Large intestine (tissue), 12 donors: ENCODE measurements at places on chromosomes 11 and 22. TPM values are rescaled to one million over a fixed set of nuclear protein-coding genes. Genes with fewer than 3 reads are reported as not detected.

DNA sequence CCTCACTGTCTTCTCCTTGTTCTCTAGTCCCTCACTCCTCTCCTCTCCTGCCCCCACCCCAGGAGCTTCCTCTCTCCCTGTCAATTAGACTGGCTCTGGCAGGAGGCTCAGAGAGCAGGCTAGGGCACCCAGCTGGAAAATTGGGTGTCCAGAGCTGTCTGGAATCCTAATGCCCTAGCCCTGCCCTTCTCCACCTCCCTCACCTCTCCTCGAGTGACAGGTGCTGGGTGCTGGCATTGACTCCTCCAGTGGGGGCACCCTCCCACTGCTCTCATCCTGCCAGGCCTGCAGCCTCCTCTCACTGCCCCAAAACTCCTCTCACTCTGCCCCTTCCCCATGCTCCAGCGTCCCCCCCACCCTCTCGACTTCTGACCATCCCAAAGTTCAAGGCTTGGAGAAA lies 68.9 kb downstream of the CYTH4 start:
- H3K4me1 ChIP-seq = peaks cover 4% of the 10 kb centered on the region
- no peaks in the 10 kb centered on the region for H3K27me3 ChIP-seq
- DNase-seq = no peak
- H3K27ac ChIP-seq = no peak overlapping the region

- no peak for DNase-seq
- H3K36me3 ChIP-seq = no peaks in the 10 kb centered on the region
- no peaks in the 10 kb centered on the region for H3K4me1 ChIP-seq
These were observed 380.6 kb downstream of the BRD1 start for GRCh38 chr22:49446759-49447710.

DNA sequence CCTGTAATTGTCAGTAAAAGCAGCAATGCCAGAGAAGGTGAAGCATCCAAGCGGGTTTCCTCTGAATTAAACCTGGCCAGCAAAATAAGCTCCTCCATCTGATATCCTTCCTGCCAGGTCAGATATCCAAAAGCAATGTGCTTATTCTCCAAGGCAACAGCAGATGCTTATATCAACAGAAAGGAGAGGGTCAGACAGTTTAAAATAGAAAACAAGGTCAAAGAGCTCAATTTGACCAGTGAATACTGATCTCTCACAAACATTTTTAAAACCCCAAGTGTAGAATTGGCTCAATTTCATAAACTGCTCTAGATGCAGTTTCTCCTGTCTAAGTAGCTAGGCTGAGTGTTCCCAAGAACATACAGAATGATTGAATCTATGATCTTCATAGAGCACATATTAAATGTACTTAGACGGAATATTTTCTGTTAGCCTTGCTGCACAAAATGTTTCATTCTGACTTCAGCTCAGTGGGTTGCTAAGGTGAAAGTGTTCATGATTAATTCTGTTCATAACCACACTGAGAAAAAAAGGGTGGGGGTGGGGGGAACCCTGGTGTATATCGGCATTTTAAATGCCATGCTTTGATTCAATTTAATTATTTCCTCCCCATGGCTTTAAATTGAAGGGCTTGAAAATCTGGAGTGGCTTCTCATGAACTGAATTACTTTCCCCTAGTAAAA lies 174.2 kb upstream of the ARHGAP20 start:
- H3K27ac ChIP-seq = no peak overlapping the region
- no peaks in the 10 kb centered on the region for H3K4me1 ChIP-seq
- no peak for DNase-seq
- H3K4me3 ChIP-seq = no peak overlapping the region

DNA sequence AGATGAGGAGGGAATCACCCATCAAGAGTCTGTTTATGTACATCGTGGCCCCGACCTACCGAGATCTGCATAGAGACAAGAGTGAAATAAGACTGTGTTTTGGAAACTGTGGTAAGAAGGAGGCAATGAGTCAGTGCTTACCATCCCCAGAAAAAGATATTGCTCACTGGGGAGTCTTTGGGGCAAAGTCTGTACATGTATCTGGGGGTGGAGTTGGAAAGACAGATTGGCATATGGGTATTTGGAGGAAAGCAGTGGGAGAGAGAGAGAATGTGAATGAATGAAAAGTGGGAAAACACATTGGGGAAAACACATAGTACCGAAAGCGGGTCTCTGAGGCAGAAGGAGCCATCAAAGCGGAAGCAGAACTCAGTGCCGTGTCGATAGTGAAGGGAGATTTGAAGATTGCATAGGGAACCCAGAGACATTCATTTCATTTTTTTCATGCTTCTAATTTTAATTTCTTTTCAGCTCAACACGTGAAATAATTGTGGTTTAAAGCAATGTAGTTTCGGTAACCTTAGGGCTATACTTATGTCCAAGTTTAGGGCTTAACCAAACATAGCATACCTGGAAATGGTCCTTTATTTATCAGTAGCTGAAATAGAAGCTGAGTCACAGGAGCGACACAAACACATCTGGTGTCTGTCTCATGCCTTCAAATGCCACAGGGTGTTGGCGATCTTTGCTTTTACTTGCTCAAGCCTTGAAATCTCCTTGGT lies 98.6 kb upstream of the CD44 start:
- no peak for DNase-seq
- H3K27me3 ChIP-seq = no peaks in the 10 kb centered on the region
- H3K4me1 ChIP-seq = no peaks in the 10 kb centered on the region
- H3K27ac ChIP-seq = no peak overlapping the region

- no peak for DNase-seq
- H3K4me1 ChIP-seq = peaks cover 47% of the 10 kb centered on the region
- H3K36me3 ChIP-seq = no peaks in the 10 kb centered on the region
- H3K27ac ChIP-seq = no peak overlapping the region
- peaks cover 8% of the 10 kb centered on the region for H3K27me3 ChIP-seq
These were observed 5.1 kb upstream of the FAM83F start for GRCh38 chr22:39989633-39990032.

GRCh38 chr11:90766121-90766520 lies 543.3 kb upstream of the CHORDC1 start:
- no peak overlapping the region for H3K27ac ChIP-seq
- H3K36me3 ChIP-seq = no peaks in the 10 kb centered on the region
- no peak for DNase-seq
- no peaks in the 10 kb centered on the region for H3K27me3 ChIP-seq
- H3K4me3 ChIP-seq = no peak overlapping the region

GRCh38 chr11:69947793-69948255 lies 128.6 kb upstream of the FGF3 start:
- H3K4me1 ChIP-seq = peaks cover 19% of the 10 kb centered on the region
- DNase-seq = no peak
- no peak overlapping the region for H3K27ac ChIP-seq
- H3K4me3 ChIP-seq = no peak overlapping the region
- no peaks in the 10 kb centered on the region for H3K36me3 ChIP-seq

GRCh38 chr22:25409240-25409639 lies 155.2 kb upstream of the GRK3 start:
- H3K27ac ChIP-seq = no peak overlapping the region
- H3K4me1 ChIP-seq = peaks cover 4% of the 10 kb centered on the region
- no peaks in the 10 kb centered on the region for H3K27me3 ChIP-seq
- DNase-seq = no peak
- H3K4me3 ChIP-seq = no peak overlapping the region
- no peaks in the 10 kb centered on the region for H3K36me3 ChIP-seq

DNA sequence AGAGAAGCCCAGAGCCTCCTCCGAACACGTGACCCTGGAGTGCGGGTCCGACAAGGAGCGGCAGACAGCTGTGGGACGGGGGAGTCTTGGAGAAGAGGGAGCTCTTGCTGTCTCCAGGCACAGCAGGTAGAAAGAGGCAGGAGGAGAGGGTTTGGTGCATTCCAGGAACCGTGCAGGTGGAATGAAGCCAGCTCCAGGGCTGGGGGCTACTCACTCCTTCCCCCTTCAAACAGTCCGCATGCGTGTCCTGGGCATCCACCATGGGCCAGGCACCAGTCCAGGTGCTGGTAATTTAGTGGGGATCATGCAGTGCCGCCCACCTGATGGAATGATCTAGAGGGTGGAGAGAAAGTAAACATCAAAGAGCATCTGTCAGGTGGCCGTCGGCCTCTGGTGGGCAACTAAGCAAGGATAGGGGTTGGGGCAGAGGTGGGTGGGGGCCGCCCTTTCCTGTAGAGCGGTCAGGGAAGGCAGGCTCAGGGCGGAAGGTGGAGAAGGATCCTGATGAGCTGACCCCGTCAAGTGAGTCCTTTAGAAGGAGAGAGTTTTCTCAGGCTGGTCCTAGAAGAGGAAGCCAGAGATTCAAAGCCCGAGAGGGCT lies 850.0 kb downstream of the TBC1D22A start:
- no peaks in the 10 kb centered on the region for H3K36me3 ChIP-seq
- no peak overlapping the region for H3K4me3 ChIP-seq
- no peak overlapping the region for H3K27ac ChIP-seq
- no peaks in the 10 kb centered on the region for H3K4me1 ChIP-seq

DNA sequence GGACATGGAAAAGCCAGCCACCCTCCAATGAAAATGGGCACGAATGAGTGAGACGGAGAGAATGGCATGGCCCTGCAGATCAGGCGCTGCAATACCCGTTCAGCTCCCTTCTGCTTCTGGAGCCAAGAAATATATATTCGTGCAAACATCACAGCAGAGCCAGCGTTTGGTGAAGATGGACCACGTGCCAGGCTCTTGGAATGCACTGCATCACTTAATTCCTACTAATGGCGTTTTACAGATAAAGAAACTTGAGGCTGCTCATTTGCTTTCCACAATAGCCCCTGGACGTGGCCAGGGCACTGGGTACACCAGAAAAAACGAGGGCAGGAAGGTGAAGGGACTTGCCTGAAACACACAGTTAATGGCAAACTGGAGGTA lies 1.6 kb upstream of the FXYD2 start:
- H3K4me3 ChIP-seq = no peak overlapping the region
- no peaks in the 10 kb centered on the region for H3K27me3 ChIP-seq
- DNase-seq = peak; percentile 5

- H3K4me3 ChIP-seq = no peak overlapping the region
- no peaks in the 10 kb centered on the region for H3K36me3 ChIP-seq
- no peak overlapping the region for H3K27ac ChIP-seq
- H3K27me3 ChIP-seq = peaks cover 4% of the 10 kb centered on the region
- DNase-seq = no peak
- no peaks in the 10 kb centered on the region for H3K4me1 ChIP-seq
These were observed 49.5 kb downstream of the ZNF280B start for GRCh38 chr22:22458896-22459588.

GRCh38 chr11:122625976-122626665 lies 29.4 kb upstream of the UBASH3B start:
- H3K36me3 ChIP-seq = no peaks in the 10 kb centered on the region
- no peak overlapping the region for H3K27ac ChIP-seq

DNA sequence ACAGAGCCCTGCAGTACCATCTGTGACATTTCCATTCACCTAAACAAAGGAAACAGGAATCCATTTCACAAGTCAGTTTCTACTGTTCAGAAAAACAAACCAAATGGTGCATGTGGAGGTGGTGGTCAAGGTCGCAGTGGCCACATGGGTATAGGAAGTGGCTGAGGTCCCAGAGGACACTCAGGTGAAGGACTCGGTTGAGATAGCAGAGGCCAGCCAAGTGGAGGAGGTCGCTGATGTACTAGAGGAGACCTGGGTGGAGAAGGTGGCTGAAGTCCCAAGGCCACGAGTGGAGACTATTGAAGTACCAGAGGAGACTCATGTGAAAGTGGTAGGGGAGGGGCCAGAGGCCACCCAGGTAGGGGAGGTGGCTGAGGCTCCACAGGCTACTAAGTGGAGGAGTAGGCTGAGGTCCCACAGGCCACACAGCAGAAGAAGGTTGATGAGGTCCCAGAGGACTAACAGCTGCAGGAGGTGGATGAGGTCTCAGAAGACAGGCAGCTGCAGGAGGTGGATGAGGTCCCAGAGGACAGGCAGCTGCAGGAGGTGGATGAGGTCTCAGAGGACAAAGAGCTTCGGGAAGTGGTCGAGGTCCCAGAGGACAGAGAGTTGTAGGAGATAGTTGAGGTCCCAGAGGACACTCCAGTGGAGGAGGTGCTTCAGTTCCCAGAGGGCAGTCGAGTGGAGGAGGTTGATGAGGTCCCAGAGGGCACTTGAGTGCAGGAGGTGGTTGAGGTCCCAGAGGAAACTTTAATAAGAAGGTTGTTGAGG lies 40.2 kb downstream of the ZNF195 start:
- DNase-seq = no peak
- no peak overlapping the region for H3K4me3 ChIP-seq
- H3K27ac ChIP-seq = no peak overlapping the region
- H3K36me3 ChIP-seq = no peaks in the 10 kb centered on the region

DNA sequence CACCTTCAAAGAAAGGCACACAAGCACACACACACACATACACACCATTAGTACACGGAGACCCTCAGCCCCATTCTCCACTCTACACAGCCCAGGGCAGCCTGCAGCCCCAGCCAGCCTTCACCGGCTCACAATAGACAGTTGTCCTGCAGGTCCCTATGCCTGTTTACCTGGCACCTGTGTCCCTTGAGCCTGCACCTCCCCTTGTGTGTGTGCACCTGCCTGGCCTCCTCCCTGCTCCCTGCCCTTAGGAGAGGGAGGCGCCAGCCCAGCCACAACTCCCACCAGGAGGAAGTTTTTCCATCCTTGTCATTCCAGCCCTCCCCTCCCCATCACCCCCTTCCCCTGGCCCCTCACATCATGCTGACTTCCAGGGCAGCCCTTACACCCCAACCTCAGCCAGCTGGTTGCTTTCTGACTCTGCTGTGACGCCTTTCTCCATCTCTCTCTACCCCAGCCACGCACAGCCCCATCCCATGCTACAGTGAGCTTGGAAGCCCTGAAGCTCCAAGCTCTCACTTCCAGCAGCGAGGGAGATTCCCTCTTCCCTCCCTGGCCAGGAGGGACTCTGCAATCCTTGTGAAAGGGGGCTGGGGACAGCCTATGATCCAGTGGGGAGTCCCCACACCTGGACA lies 4.4 kb downstream of the AHNAK start:
- peaks cover 72% of the 10 kb centered on the region for H3K4me1 ChIP-seq
- H3K36me3 ChIP-seq = peaks cover 19% of the 10 kb centered on the region
- peak overlapping the region; percentile 31 for H3K4me3 ChIP-seq
- no peaks in the 10 kb centered on the region for H3K27me3 ChIP-seq
- peak; percentile 65 for DNase-seq

GRCh38 chr11:64710418-64711137 lies 12.4 kb downstream of the NRXN2 start:
- H3K4me1 ChIP-seq = peaks cover 2% of the 10 kb centered on the region
- H3K4me3 ChIP-seq = no peak overlapping the region
- DNase-seq = no peak
- no peak overlapping the region for H3K27ac ChIP-seq
- peaks cover 69% of the 10 kb centered on the region for H3K27me3 ChIP-seq

GRCh38 chr11:60905551-60906113 lies 753 bp downstream of the PRPF19 start:
- peaks cover 2% of the 10 kb centered on the region for H3K27me3 ChIP-seq
- peak; percentile 81 for DNase-seq
- peak overlapping the region; percentile 95 for H3K27ac ChIP-seq

ME3 gene
- polyA plus RNA-seq = 25.0 TPM

KCTD14 gene
- polyA plus RNA-seq = 3.1 TPM

ARHGEF12 gene
- 54.9 TPM for polyA plus RNA-seq

MFRP gene
- 0.01 TPM for polyA plus RNA-seq

PRRG4 gene
- polyA plus RNA-seq = 9.3 TPM
